ENCODE measurements at places on chromosomes 7 and 10.

- no peak for DNase-seq
Measured at GRCh38 chr10:22597138-22597537, 117.2 kb downstream of the PIP4K2A start.

- DNase-seq = no peak
Measured at GRCh38 chr10:102309236-102309635, 63.9 kb downstream of the GBF1 start.

DNA sequence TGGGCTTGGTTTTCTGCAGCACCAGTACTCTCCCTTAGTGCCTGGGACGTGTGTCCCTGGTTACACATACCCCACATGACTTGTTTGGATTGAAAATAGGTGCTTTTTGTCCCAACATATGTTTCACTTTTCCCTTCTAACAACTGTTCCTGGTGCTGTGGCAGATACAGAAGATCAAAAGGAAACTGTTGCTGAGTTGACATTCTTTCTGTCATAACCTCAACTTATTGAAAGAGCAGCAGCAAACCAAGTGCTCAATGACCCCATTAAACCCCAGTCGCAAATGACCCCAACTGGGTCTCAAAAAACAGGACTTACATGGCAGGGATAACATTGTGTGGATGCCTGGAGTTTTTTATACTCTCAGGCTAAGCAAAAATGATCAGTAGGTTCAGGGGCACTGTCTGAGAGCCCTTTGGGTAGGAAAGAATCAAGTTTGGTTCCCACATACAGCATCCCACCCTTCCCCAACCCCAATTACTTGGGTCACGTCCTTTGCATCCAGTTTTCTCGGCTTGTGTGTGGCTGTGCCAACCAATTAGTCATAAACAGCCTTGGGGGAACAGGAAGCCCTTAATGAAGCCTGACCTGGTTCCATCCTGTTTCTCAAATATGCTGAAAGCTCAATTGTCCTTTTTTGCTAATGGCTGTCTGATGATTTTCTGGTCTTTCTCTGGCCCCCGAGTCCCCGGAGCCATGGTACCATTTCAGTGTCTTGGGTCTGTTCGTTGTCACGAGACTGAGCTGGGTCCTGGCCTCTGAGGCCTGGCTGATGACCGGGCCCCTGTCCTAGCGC lies 4.9 kb downstream of the HKDC1 start:
- DNase-seq = no peak

- DNase-seq = no peak
Measured at GRCh38 chr10:104330168-104331110, 7.8 kb downstream of the ITPRIP start.

- no peak for DNase-seq
Measured at GRCh38 chr7:92699966-92700514, 109.8 kb upstream of the FAM133B start.

DNA sequence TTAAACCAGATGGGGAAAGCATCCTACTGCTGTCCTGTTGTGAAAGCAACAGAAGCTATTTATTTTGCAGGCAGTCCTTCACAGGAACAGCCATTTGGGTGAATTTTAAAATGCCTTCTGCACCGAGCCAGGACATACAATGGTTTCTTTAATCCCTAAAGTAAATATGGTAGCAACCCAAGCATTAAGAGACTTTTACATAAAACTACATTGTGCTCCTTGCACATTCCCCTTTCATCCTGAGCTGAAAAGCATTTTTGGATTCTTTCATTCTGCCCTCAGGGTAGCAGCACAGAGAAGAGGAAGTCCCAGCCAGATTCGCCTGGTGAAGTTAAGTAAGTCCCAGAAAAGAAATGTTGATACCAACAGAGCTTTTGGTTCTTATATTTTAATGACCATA lies 84.0 kb upstream of the FAM3C start:
- no peak for DNase-seq

GRCh38 chr10:103967448-103968071 lies 620 bp downstream of the SLK start:
- peak; percentile 42 for DNase-seq

GRCh38 chr10:1094112-1095057 lies 38.2 kb downstream of the WDR37 start:
- no peak for DNase-seq

- DNase-seq = no peak
Measured at GRCh38 chr7:129366-130221, 62.8 kb upstream of the FAM20C start.

- peak; percentile 76 for DNase-seq
Measured at GRCh38 chr10:13673156-13673555, 86.4 kb downstream of the PRPF18 start.

- DNase-seq = no peak
Measured at GRCh38 chr10:117677890-117678500, 135.4 kb downstream of the EMX2 start.

DNA sequence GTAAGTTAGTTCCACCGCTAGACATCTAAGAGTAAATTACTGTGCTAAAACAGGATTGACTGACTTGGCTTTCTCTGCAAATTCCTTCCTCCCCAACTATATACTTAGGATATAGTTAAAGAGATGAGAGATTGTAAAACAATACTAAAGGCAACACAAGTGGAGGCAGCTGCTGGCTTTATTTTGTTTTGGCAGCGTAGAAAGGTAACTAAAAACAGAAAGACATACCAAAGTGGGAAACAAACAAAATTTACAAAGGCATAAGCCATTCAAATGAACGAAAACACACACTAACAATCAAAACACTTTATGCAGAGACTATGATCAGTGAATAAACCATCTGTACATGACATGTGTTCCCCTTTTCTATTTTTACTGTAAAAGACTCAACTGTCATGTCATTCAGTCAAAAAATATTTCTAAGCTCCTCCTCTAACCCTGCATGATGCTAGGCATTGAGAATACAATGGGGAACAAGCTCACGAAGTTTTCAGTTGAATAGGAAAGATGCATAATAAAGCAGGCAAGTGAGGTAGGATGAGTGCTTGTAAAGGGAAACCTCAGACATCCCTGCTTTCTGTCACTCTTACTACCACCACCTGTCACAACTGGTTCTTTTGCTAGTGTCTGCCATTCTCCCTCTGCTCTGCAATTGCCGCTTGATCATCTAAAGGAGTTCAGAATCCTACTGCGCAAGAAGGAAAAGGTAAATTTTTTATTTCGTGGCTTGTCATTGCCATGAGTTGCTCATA lies 64.2 kb upstream of the COL1A2 start:
- no peak for DNase-seq

GRCh38 chr7:100837099-100837836 lies 9.9 kb upstream of the EPHB4 start:
- peak; percentile 94 for DNase-seq

DNA sequence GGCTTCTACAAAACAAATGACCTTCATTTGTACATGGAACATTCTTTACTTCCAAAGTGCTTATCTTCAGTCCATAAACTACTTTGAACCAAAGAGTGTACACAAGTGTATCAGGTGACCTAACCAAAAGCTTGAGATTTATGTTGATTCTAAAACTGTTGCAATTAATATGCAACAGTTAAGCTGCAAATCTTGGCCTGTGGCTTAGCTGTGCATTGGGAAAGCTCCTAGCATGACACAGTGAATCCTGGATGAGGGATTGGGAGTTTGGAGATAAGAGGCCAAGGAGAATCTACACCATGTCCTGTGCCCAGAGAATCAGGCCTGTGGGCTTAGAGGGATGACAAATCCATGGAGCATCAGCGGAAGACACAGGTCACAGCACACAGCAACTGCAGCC lies 105.2 kb upstream of the GSDME start:
- DNase-seq = no peak

DNA sequence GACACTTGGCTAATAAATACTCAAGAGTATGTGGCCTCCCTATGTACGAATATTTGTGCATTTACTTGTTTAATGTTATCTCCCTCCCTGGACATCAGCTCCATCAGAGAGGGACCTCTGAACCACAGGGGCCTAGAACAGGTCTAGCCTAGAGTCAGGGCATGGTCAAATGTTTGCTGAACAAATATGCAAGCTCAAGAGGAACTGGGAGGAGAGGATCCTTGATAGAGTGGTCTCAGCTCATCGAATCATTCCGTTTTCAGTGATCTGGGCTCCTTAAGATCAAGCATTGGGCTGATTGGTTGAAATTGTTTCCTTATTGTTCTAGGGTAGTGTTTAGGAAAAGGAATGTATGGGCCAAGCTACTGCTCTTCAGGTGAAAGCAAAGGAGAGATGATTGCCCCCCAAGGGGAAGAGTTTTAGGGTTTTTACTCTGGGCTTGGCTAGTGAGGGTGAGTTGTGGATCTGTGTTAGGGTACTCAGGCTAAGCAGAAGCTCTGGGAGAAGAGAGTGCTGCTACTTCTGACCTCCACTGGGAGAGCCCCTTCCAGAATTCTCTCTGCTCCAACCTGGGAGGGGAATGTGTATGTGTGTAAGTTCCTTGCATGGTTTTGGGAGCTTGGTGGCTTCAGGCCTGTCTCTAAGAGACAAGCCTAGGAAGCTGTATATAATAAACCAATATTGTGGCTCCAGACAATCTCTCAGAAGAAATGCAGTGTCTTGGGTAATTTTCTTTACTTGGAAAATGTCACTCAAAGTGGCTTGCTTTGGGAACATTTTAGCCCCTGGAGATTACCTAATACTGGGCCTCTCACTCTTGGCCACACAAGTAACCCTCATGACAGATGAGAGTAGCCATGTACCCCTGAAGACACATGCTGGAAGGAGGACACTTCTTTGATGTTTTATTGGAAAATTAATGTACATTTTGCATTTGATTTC lies 110.0 kb downstream of the EMX2 start:
- DNase-seq = no peak

- no peak for DNase-seq
Measured at GRCh38 chr10:76651154-76651553, 986.5 kb downstream of the KCNMA1 start.

GRCh38 chr7:29270594-29271318 lies 76.2 kb downstream of the CHN2 start:
- DNase-seq = no peak

DNA sequence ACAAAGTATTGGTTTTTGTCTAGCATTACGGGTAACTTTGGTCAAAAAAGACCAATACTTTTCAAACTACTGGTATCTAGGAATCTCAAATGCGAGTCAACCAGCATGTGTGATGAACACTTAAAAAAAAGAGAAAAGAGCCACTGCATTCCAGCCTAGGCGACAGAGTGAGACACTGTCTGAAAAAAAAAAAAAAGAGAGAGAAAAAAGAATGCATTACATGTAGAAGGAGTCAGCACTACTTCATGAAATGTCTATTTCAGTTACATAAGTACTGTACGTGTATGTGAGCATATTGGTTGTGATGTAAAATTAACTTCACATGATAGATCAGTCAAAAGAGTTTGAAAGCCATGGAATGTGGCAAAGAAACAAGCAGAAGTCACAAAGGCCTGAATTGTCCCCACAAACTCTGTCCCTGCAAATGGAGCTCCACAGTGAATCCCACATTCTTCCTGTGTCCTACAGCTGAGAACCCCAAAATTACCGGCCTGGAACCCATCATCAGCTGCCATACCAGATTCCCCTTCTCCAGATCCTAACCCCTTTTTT lies 1.6 kb downstream of the DENND11 start:
- no peak for DNase-seq

GRCh38 chr7:66602159-66602558 lies 26.5 kb upstream of the KCTD7 start:
- DNase-seq = no peak

DNA sequence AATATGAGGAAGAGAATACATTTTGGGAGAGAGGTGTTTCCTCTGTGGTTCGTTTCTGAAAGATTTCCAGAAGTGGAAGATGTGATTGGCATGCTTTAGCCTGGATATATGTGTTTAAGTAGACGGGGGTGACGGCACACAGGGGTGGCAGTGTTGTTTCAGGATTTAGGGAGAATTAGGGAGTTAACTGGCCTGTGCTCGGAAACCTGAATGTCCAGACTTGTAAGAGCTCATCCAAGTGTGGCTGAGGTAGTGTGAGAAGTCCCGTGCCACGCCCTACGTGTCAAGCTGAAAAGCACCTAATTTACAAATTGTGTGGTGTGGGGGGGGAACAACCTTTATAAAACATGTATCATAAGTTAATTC lies 1.1 kb downstream of the RALA start:
- no peak for DNase-seq

- no peak for DNase-seq
Measured at GRCh38 chr10:58967551-58968388, 208.7 kb upstream of the PHYHIPL start.

GRCh38 chr10:114577133-114577532 lies 80.9 kb downstream of the ABLIM1 start:
- DNase-seq = no peak

DNA sequence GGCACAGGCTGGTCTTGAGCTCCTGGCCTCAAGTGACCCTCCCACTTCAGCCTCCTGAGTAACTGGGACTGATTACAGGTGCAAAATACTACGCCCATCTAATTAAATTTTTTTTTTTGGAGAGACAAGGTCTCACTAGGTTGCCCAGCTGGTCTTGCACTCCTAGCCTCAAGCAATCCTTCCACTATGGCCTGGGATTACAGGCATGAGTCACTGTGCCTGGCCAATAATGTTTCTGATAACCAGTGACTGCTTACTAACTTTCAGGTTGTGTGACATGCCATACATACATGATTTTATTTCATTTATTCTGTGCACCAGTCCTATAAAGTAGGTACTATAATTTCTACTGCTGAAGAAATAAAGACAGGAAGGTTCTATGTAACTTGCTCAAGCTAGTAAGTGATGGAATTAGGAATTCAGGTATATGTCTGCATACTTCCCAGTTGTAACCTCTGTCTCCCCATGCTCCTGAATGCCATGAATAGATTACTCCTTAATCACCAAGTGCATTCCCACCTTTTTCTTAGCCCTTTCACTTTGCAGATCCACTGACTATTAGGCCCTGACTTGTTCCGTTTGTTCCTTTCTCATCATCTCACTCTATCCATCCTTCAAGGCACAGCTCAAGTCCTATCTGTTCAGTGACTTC lies 28.1 kb downstream of the MCU start:
- no peak for DNase-seq

- no peak for DNase-seq
Measured at GRCh38 chr10:30172673-30173072, 113.3 kb upstream of the JCAD start.

GRCh38 chr10:21022821-21023220 lies 125.7 kb upstream of the NEBL start:
- no peak for DNase-seq

GRCh38 chr10:4240608-4241197 lies 455.7 kb upstream of the KLF6 start:
- no peak for DNase-seq

- no peak for DNase-seq
Measured at GRCh38 chr7:11748884-11749283, 83.1 kb downstream of the THSD7A start.

- DNase-seq = no peak
Measured at GRCh38 chr7:2266911-2267310, 24.9 kb downstream of the NUDT1 start.

GRCh38 chr7:151696721-151697514 lies 177.2 kb upstream of the RHEB start:
- DNase-seq = no peak

DNA sequence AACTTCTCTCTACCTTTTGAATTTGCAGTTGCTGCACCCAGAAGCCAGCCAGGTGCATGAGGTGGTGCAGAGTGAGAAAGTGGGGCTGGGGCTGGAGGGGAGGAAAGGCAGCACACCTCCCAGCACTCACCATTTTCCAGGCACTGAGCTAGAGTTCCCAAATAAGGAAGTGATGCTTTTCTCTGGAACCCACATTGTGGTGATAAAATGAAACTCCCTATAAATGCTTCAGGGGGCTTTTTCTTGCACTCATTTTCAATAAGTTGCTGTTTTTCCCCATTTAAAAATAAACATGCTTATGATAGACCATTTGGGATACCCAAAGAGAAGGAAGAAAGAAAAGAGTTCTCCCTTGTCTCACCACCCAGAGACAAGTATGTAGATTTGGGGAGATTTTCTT lies 42.8 kb upstream of the TNS3 start:
- DNase-seq = no peak

Data from renal pelvis (tissue), 12 donors.